Prostate gland (tissue), 2 donors: ENCODE measurements at places on chromosomes 16 and 17.

GRCh38 chr16:81723098-81723723, 55.9 kb upstream of the PLCG2 start:
- H3K4me1 ChIP-seq: no peaks in the 10 kb centered on the region
- H3K27ac ChIP-seq: no peak overlapping the region
- peak; percentile 82 for DNase-seq
- H3K27me3 ChIP-seq: no peaks in the 10 kb centered on the region

DNA sequence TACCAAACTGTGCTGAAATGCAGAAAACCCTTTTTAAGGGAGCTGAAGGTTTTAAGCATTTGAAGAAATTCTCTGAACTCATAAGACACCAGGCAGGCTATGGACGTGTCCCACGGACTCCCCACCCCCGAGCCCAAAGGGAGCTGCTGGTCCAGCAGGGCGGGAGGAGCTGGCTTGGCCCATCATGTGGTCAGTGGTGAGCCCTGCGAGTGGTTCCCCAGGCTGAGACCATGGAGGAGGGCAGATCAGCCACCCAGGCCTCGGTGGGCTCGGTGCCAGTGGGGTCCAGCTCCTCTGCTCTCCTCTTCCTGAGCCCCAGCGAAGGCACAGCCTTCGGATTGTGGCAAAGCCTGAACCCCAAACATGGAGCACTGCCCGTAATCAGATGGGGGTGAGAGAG, 27.0 kb downstream of the LGALS3BP start:
- no peaks in the 10 kb centered on the region for H3K27me3 ChIP-seq
- H3K4me3 ChIP-seq: no peak overlapping the region
- no peak for DNase-seq
- H3K4me1 ChIP-seq: no peaks in the 10 kb centered on the region
- no peak overlapping the region for H3K27ac ChIP-seq

DNA sequence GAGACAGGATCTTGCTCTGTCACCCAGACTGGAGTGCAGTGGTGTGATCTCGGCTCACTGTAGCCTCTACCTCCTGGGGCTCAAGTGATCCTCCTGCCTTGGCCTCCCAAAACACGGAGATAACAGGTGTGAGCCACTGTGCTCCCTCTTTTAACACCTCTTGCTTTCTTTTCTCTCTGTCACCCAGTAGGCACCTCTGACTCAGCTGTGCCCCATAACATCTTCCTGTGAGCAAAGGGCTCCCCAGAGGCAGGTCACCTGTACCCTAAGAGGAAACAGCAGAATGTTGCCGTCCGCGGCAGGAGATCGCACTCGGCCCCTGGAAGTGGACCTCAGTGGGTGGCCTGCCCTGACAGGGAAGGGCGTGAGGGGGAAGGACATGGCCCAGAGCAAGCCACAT, 918 bp upstream of the NLRC3 start:
- DNase-seq: no peak
- H3K27me3 ChIP-seq: no peaks in the 10 kb centered on the region
- H3K27ac ChIP-seq: no peak overlapping the region
- H3K4me3 ChIP-seq: no peak overlapping the region
- H3K4me1 ChIP-seq: no peaks in the 10 kb centered on the region
- no peaks in the 10 kb centered on the region for H3K36me3 ChIP-seq

GRCh38 chr16:30342751-30343490, 12.2 kb downstream of the CD2BP2 start:
- no peak for DNase-seq
- H3K27ac ChIP-seq: no peak overlapping the region

DNA sequence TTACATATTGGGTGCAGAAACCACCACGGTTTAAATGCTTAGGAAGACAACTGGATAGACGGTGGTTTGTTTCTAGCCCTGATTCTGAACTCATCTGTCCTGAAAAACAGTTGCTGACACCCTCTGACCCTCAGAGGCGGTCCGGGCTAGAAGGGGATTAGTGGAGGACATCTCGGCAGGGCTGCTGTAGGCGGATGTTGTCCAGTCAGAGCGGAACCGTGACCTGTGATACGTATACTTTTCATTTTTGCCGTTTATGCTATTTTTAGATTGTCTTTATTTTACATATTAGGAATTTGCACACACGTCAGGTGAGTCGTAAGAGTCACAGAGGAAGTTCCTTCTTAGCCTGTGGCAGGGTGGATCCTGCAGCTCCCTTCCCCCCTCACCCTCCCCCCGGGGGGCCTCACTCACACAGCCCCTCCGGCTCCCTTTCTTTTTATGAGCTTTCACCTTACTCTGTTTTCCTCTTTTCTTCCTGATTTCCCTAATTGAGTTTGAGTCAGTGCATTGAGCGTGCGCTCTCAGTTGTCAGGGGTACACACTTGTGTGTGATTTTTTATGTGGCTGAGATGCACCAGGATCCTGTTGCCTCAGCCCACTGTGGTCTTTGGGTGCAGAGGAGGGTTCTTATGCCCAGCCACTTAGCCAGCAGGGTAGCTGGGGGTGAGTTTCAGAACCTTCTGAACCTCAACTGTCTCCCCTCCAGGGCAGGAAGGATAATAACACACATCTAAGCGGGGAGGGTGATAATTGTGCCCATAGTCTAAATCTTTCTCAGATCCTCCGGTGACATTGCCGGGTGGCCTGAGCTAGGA, 211.1 kb upstream of the CHMP6 start:
- no peak overlapping the region for H3K27ac ChIP-seq
- H3K4me1 ChIP-seq: no peaks in the 10 kb centered on the region
- no peaks in the 10 kb centered on the region for H3K36me3 ChIP-seq
- H3K27me3 ChIP-seq: no peaks in the 10 kb centered on the region
- no peak overlapping the region for H3K4me3 ChIP-seq
- no peak for DNase-seq

DNA sequence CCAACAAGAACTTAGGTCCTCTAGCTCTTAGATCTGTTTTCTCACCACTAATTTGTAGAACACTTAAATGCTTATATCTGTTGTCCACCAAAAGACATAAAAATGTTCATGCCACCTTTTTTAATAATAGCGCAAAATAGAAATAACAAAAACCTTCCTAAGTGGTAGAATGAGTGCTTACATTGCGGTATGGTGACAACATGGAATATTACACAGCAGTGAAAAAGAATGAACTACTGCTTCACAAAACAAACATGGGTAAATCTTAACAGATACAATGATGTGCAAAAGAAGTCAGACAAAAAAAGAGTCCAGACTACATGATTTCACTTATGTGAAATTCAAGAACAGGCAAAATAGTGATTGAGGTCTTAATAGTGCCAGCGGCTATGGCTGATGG, 351.1 kb downstream of the CA10 start:
- no peaks in the 10 kb centered on the region for H3K27me3 ChIP-seq
- no peaks in the 10 kb centered on the region for H3K4me1 ChIP-seq
- DNase-seq: no peak
- no peak overlapping the region for H3K27ac ChIP-seq
